ENCODE measurements at places on chromosomes 6 and 20.

DNA sequence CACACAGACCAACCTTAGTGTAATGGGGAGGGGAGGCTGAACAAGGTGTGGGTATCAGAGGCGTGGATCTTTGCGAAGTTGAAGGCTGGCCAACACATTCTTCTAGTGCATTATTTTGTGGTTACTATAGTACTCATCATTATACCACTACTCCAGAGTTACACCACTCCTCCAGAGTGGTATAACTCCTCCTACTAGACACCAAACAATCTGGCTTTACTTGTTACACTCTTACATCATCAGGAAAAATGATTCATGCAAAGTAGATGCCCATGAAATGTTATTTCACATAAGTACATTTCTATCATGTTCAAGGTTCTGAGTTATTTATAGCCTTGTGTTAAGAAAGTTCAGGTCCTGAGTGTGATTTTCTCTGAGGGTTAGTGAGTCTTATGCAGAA is 443.1 kb upstream of the OPRM1 start:
- DNase-seq, result no peak

- no peak for DNase-seq
These were observed 22.4 kb upstream of the E2F3 start for GRCh38 chr6:20379231-20379630.

DNA sequence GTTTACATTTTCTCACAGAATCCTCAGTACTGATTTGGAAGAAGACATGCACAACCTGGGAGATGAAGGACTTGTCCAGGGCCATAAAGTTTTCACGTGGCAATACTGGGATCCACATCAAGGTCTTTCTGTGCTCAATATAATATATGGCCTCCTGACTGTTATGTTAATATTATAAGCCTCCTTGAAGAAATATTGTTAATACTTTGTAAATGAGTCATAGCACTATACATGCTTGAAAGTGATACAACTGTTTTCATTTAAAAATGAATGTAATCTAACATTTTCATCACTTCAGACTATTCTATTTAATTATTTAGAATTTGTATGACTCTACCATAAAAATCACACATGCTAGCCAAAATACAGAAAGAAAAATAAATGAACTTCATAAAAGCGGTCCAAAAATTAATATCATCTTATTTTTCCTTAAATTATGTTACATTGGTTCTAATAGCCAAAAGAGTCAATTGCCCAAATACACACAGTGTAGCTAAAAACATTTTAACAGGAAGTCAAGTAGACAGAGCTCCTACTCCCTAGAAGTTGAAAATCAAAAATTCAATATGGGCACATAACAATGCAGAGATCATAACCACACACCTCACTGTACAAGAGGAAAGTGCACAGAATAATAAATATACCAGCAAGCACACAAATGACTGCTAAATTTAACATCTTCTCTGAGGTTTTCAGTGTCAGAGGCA is 188.0 kb upstream of the HDDC2 start:
- no peak for DNase-seq

DNA sequence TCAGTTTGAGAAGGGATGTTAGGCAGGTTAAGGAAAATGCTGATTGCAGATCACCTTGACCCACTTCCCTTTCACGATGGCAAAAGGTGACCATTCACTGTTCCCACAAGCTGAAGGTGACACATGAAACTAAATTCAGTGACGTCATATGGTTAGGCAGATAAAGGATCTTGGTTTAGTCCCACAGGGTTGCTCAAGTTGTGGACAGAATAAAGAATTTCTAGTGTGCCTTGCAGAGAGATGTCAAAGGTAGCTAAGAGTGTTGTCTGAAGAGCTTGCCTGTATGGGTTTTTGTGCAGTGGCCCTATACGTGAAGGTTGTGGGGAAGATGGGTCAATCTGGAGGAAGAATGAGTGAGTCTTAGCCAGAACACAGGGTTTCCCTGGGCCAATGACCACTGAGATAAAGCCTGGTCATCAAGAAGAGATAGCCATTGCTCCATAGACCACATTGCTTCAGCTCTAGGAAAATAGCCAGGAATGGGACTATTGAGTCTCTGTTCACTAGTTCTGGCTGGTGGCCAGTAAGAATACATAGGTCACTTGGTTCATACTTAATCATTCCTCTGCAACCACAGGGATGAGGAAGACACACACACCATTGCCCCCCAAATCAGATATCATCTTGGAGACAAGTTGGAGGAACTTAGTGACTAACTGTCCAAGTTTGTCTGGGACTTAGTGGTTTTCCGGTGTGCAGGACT is 148.5 kb upstream of the ATXN1 start:
- DNase-seq, result no peak

- DNase-seq, result no peak
These were observed 45.6 kb downstream of the TAF8 start for GRCh38 chr6:42095776-42096541.

DNA sequence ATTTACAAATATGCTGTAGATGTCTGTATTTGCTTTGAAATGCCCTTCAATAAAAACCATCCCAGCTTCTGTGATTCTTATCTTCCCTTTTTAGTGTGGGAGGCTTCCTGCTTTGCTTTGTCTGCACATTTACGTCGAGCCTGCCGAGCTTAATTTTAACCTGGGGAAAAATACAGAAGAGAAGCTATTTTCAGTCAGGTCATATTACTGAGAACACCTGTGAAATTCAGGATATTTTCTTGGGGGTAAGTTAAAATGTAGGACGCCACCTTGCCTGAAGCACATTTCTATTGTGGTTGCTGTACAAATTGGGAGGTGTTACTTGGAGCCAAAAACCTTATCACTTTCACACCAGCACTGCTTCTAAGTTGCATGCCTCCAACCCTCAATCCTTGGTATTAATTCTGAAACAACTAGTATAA is 43.6 kb upstream of the FUCA2 start:
- DNase-seq, result no peak

- DNase-seq, result no peak
These were observed 53.3 kb downstream of the TRAM2 start for GRCh38 chr6:52523378-52524142.

- DNase-seq, result no peak
These were observed 132.3 kb downstream of the CARMIL1 start for GRCh38 chr6:25411316-25411950.

DNA sequence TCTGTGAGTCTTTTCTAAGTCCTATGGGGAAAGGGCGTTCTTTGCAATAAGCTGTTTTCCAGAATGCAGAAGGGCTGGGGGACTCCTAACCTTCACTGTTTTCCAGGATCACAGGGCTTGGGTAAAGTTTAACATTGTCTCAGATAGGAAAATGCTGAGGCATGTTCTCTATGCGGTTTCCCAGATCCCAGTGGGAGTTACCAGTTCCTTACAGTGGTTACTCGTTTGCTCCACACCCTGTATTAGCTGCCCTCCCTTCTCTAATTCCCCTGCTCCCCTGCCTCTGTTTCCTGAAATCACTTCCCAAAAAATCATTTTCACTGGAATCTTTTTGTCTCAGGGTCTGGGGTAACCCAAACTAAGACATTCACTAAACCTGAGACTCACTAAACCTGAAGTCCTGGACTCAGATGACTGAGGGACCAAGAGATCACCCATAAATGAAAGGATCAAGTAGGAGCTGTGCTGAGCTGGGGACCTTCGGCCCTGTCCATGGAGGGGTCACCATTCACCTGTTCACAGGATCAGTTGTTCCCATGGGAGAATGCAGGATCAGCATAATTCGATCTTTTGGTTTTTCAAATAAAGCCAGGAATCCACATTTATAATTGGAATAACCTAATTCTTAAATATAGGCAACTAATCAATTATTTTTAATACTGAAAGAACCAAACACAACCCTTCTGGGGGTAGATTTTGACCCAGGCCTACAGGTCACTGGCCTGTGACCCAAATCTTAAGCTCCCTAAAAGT is 76.2 kb downstream of the ISM1 start:
- no peak for DNase-seq

DNA sequence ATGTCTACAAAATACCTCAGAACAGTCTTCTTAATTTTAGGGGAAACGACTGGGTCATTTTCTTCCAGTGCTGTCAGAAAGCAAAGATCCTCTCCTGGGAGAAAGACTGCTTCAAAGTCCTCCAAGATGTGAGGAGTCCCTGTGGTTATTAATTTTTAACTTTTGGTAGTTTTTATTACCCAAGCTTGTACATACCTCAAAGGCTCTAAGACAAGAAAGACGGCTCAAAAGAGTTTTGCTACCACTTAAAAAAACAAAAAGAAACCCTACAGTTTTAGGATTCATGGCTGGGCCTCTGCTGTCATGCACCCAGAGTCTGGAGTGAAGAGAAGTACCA is 56.1 kb upstream of the APCDD1L start:
- DNase-seq, result no peak

DNA sequence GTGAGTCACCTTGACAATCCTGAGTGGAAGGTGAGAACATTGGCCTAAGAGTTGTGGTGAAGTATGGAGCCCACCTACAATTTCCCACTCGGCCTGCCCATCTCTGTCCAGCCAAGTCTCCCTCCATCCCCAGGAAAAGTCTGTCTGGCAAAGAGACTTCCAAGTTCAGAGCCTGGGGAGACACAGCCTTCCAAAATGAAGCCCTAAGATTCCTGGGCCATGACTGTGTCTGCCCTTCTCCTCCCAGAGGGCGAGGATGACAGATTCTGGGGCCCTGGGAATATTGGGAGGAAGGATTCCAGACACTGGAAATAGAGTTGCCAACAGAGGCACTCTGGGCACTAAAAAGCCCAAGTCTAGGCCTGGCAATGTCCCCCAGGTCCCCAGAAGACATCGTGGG is 176.8 kb downstream of the NFATC2 start:
- no peak for DNase-seq

- DNase-seq, result no peak
These were observed 98.2 kb upstream of the NFATC2 start for GRCh38 chr20:51640743-51641142.

- no peak for DNase-seq
These were observed 10.1 kb upstream of the SMIM13 start for GRCh38 chr6:11083491-11083890.

GRCh38 chr6:25997921-25998320 is 35.3 kb downstream of the TRIM38 start:
- no peak for DNase-seq

DNA sequence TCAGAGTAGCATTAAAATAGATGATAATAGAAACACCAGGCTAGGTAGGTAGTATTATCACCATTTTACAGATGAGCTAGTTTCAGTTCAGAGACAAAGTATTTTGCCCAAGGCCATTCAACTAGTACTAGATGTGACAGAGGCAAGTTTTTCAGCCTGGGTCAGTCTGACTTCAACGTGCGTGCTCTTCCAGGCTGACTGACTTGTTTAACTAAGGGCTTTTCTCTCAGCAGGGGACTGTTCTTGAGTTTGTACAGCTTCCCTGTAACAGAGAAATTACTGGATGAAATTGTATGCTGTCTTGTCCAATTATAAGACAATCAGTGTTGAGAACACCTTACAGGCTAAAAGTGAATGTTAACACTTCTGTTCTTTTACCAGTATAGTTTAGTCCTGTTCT is 333.5 kb upstream of the MAN1A1 start:
- DNase-seq, result no peak

GRCh38 chr6:170151321-170151771 is 139.5 kb downstream of the DLL1 start:
- no peak for DNase-seq

DNA sequence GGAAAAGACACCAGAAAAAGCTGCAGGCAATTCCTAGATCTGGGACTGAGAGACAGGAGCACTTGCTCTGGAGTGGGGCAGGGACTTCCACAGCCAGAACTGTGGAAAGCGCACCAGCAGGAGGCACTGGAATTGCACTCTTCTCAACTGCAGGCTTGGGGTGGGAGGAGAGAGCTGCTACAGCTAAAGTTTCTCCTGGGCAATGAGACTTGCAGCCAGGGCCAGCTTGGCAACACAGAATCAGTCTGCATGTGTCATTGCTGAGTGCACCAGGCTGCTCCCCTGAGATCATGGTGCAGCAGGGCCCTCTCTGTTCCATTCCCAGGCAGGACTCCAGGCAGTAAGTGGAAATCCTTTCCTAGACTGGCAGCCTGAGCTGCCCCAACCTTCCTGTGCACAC is 145.8 kb downstream of the INSM1 start:
- DNase-seq, result no peak

DNA sequence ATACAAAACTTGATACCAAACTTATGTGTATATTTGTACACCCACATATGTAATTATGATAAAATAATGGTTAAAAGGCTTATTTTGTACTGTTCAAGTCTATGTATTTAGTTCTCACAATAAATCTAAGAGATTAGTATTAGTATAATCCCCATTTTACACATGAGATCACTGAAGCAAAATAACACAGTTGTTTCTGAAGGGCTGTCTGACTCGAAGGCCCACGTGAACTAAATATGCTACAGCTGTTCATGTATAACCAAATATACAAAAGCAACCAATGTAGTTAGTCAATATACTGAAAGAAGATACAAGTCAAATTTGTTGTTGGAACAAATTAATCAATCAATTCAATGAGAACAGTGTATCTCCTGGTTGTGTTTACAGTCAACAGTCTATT is 959.2 kb downstream of the EPHA7 start:
- no peak for DNase-seq

DNA sequence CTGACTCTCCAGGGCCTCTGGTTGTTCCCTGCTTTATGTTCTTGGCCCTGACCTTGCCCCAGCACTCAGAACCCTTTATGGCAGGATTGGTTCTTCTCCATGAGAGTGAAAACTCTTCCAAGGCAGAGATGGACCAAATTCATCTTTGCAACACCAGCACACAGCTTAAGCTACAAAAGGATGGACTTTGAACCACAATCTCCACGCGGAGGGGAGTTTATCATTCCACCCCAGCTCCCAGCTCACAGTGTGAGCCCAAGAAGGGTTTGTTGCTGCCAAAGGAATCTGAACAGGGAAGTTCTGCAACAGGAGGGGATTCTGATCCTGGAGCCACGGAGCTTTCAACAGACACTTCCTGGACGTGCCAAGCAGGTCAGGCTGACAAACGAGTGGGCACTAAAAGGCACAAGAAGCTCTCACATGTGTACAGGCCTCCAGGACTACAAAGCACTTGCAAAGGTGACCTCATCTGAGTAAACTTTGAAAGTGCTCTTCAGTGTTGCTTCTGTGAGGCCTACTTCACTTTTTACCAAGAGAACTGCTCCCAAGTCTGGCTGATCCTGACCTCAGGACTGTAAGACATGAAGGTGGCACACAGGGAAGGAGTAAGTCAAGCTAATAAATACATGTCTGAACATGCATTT is 8.9 kb downstream of the FITM2 start:
- no peak for DNase-seq

- no peak for DNase-seq
These were observed 81.7 kb downstream of the FAM217A start for GRCh38 chr6:3997177-3997770.

DNA sequence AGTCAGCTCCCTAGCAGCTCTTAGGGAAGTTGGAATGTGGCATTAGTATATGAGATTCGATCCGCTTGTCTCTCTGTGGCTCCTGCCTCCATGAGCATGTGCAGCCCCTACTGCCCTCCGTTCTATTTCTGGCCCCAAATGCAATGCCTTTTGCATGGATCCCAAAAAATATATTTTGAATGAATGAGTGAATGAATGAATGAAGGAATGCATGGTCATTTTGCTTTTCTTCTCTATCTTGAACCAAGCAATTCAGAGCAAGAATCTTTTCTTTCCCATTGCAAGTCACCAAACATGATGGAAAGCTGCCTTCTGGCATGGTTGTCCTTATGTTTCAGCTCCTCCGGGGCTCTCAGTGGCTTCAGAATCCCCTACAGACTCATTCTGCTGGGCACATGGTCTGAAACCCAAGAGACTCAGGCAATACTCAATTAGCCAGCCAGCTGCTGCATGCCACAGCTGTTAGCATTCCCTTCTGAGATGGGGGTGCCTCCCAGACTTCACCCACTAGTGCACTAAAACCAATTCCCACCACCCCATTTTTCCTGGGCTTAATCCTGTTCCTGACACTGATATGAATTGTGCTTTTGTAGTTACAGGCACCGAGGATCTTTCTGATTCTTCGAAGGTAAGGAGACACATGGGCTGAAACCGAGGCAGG is 2.6 kb upstream of the IYD start:
- DNase-seq, result no peak

Measured in T follicular helper cell (primary cell).